ENCODE measurements at places on chromosomes 6 and 20.

DNA sequence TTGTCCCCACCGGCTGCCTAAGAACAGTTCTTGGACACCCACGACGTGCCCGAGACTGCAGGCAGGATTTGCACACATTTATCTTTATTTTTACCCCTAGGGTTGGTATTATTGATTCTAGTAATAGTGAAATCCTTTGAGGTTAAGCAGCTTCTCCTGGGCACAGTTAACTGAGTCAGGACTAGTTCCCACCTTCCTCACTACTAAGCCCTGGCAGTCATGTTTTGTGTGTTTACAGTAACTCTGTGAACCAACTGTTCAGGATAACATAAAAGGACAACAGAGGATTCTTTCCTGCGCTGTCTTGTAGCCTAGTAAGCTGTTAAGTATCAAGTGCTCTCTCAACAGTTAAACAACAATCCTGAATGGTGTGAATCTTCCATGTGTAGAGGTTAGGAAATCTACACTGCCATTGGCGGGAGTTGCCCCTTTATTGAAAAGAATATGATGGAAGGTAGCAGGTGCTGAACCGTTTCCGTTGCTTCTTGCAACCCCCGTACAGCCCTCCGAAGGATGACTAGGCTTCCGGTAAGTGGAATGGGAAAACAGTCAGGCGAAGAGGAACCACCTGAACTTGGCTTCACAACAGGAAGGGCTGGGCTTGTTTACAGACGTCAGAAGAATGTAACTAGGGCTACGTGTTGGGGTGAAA is 979 bp upstream of the SOD2 start:
- DNase-seq, result no peak

DNA sequence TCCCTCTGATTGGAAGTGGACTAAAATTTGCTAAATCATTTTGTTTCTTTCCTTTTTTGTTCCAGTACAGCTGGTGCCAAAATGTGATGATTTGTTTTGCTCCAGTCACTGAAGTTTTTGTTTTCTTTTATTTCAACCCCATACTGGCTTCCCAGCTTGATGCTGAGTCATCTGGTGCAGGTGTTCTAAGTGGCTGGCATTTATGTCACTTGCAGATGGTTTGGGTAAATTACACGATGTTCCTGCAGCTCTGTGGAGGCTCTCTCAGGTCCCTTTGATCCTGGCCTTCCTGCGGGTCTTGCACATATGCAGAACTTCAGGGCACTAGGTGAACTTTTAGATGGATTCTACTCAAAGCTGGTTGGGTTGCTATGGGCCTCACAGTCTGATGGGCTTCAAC is 577.7 kb downstream of the HAO1 start:
- DNase-seq, result no peak

DNA sequence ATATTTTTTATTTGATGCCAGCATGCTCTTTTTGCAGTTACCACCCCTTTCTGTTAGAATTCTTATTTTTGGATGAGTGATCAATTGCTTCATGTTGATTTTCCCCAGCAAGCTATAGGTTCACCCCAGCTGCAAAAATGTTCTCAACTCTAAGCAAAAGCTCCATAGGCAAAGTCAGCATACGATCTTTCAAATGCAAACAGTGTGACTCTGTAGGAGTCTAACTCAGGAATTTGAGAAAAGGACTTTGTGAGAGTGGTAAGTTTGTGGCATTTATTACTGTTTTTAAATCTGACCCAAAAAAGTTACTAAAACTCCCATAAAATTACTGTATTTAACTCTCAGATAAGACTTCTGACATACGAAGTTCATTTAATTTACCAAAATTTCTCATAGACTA is 134.9 kb upstream of the HSF2 start:
- DNase-seq, result no peak

GRCh38 chr6:140062043-140063020 is 687.9 kb upstream of the CITED2 start:
- DNase-seq, result no peak
